SJSA1 (cell line): ENCODE measurements at places on chromosomes 7 and 10. TPM values are rescaled to one million over a fixed set of nuclear protein-coding genes. Genes with fewer than 3 reads are reported as not detected.

TRIM73 gene
- 0.39 and 0.75 TPM in 2 replicates for total RNA-seq

RHEB gene
- 203 and 290 TPM in 2 replicates for total RNA-seq

NANOS1 gene
- 0.71 and 2.7 TPM in 2 replicates for total RNA-seq

CRYGN gene
- not detected in 2 replicates for total RNA-seq

MEIG1 gene
- total RNA-seq, result not detected in 2 replicates

MCM10 gene
- 37.5 and 39.3 TPM in 2 replicates for total RNA-seq

GRCh38 chr10:49527850-49528249 lies 11.1 kb downstream of the ERCC6 start:
- H3K4me3 ChIP-seq, result no peak overlapping the region
- H3K27ac ChIP-seq, result no peak overlapping the region
- no peak for DNase-seq
- peaks cover 75% of the 10 kb centered on the region for H3K36me3 ChIP-seq
- H3K4me1 ChIP-seq, result no peaks in the 10 kb centered on the region

- H3K36me3 ChIP-seq, result no peaks in the 10 kb centered on the region
- H3K4me3 ChIP-seq, result peak overlapping the region; percentile 32
- no peak for DNase-seq
- H3K27me3 ChIP-seq, result peaks cover 80% of the 10 kb centered on the region
- peaks cover 29% of the 10 kb centered on the region for H3K4me1 ChIP-seq
- no peak overlapping the region for H3K27ac ChIP-seq
These were observed 5.2 kb upstream of the GATA3 start for GRCh38 chr10:8049045-8049864.

DNA sequence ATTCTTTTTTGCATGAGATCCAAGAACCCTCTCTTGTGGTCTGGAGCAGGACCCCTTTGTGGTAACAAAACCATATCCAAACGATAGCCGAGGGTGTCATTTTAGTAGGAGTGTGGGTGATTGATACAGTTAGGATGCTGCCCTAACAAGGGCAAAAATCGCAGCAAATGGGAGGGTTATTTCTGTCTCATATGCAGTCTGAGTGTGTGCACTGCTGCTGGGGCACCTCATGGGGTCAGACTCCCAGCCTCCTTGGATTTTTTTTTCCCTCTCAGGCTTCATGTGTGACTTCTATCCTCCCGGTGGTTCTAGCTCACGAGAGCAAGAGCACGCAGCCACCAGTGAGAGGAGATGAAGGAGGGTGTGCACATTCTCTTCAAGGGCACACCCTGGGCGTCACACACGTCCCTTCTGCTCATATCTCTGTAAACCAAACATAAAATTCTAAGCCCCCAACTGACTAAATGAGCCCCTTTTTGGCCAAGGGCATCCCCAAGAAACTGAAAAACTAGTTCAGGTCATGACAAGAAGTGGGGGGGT lies 28.6 kb upstream of the IL15RA start:
- H3K27ac ChIP-seq, result no peak overlapping the region
- no peak for DNase-seq
- peaks cover 6% of the 10 kb centered on the region for H3K27me3 ChIP-seq

- H3K4me1 ChIP-seq, result peaks cover 21% of the 10 kb centered on the region
- peaks cover 60% of the 10 kb centered on the region for H3K36me3 ChIP-seq
- H3K27me3 ChIP-seq, result no peaks in the 10 kb centered on the region
- no peak for DNase-seq
- H3K27ac ChIP-seq, result peak overlapping the region; percentile 18
These were observed 64.3 kb downstream of the EZH2 start for GRCh38 chr7:148819697-148820360.

- H3K36me3 ChIP-seq, result no peaks in the 10 kb centered on the region
- H3K27me3 ChIP-seq, result no peaks in the 10 kb centered on the region
- no peak overlapping the region for H3K4me3 ChIP-seq
- H3K27ac ChIP-seq, result no peak overlapping the region
These were observed 208.9 kb downstream of the TAX1BP1 start for GRCh38 chr7:27948861-27949260.

DNA sequence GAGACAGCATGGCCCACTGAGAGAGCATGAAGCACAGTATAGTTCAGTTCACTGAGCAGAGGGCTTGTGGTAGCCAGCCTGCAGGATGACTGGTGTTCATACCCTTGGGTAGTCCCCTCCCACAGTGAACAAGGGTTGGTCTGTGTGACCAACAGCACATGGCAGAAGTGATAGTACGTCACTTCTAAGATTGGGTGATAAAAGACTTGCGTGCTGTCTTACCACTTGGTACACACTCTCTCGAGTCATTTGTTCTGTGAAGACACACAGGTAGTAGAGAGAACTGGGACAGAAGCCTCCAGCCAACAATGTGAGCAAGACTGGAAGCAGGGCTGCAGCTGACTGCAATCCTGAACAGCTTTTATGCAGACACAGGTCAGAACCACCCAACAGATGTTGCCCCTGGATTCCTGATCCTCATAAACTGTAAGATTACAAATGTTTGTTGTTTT lies 14.6 kb downstream of the EPC1 start:
- no peak overlapping the region for H3K27ac ChIP-seq
- H3K4me1 ChIP-seq, result peaks cover 10% of the 10 kb centered on the region; the same call in 1 of the 2 replicates
- no peak overlapping the region for H3K4me3 ChIP-seq
- H3K27me3 ChIP-seq, result no peaks in the 10 kb centered on the region
- peaks cover 20% of the 10 kb centered on the region for H3K36me3 ChIP-seq

DNA sequence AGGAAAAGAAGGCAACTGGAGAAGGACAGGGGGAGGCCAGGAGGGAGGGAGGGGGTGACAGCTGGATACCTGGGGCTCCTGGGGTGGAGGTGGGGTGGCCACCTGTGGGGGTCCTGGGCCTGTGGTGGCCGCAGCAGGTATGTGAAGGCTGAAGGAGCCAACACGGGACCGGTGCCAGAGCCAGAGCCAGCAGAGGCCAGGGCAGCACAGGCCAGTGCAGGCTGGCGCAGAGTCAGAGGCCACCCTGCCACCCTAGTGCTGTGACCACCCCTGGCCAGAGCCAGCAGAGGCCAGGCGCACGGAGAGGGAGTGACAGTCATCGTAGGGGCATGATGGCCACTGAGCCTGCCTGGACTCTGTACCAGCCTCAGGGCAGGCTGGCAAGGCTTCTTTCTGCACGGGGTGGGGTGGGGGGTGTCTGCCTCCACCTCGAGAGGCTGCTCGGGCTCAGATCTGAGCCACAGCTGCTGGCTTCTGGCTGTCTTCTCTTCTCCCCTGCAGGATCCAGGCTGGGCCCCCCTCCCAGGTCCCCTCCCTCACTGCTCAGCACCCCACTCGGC lies 28.8 kb downstream of the YKT6 start:
- no peak for DNase-seq
- 0 out of 2 replicates have a peak, but pooled peaks cover 2% of the 10 kb centered on the region for H3K27me3 ChIP-seq
- H3K4me3 ChIP-seq, result no peak overlapping the region

- H3K36me3 ChIP-seq, result no peaks in the 10 kb centered on the region
- no peaks in the 10 kb centered on the region for H3K27me3 ChIP-seq
- H3K4me3 ChIP-seq, result no peak overlapping the region
These were observed 1090.6 kb upstream of the AUTS2 start for GRCh38 chr7:68507668-68508067.

DNA sequence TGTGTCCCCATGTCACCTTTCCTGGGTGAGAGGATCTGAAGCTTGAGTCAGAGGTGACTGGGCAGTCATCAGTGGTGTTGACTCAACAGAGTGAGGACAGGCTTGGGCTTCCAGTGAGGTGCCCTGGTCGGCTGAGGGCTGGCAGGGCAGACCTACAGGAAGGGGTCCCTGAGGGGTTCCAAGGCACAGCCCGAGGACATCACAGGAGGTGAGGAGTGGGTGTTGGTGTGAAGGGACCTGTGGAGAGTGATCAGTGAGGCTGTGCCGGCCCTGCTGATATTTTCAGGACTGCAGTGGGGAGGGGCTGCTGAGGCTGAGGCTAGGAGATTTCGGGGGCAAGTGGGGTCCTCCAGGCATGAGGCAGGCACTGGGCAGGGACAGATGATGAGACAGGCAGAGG lies 545.5 kb downstream of the TCERG1L start:
- no peaks in the 10 kb centered on the region for H3K4me1 ChIP-seq
- no peaks in the 10 kb centered on the region for H3K36me3 ChIP-seq
- no peak overlapping the region for H3K27ac ChIP-seq
- DNase-seq, result no peak
- H3K4me3 ChIP-seq, result no peak overlapping the region

DNA sequence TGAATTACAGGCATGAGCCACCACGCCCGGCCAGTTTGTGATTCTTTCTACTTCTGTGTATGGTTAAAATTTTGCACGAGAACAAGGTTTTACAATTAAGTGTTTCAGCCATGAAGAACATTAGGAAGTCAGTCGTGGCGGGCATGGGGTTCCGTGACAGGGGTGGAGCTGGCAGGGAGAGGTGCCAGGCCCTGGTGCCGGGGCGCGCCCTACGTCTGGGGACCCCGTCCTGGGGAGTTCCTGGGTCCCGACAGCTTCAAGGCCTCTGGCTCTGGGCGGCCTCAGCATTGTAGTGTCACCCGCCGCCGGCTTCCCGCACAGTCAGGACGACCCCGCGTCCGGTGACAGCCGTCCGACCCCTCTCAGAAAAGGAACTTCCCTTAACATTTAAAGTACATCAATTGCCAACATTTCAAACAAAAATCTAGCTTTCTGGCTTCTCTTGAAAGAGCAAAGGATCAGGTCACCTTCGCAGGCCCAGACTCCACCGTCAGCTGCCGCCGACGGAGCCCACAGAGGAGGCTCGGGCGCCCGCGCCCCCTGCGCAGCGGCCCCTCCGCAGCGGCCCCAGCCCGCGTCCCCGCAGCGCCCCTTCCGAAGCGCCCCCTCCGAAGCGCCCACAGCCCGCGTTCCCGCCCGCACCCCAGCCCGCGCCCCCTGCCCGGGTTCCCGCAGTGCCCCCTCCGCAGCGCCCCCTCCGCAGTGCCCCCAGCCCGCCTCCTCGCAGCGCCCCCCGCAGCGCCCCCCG lies 23.2 kb upstream of the MKI67 start:
- DNase-seq, result no peak
- no peak overlapping the region for H3K4me3 ChIP-seq
- no peaks in the 10 kb centered on the region for H3K36me3 ChIP-seq
- peaks cover 4% of the 10 kb centered on the region for H3K4me1 ChIP-seq

DNA sequence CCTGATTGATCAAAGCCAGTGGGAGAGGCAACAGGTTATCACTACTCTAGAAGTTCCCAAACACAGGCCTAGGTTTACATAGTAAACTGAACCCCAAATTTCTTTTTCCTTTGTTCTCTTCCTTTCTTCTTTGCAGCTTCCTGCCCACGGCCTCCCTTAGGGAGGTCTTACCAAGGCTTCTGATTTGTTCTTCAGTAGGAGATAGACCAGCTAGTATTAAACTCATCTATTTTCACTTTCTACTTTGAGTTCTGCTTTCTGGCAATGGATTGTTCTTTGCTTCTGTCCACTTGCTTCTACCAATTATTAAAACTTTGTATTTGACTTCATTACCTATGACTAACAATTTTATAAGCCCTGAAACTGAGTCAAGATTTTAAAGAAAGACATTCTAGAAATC lies 251.2 kb upstream of the FZD1 start:
- no peaks in the 10 kb centered on the region for H3K36me3 ChIP-seq
- no peak overlapping the region for H3K27ac ChIP-seq
- no peak for DNase-seq
- H3K4me3 ChIP-seq, result no peak overlapping the region

DNA sequence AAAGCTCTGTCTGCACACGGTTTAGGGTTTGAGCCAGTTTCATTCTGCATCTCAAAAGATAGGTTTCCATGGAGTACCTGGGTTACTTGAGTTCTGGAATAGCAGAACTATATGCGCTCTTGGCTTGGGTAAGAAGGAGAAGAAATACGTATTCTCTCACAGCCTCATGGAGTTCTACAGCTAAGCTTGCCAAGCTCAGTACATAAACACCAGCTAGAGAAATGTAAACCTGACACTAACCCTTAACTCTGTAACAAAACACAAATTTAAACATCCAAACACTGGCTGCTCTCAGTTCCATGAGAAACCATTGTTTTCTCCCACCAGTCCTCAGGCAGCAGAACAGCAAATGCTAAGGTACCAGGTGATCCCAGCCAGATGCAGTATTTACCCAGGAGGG lies 557.2 kb downstream of the INHBA start:
- no peaks in the 10 kb centered on the region for H3K36me3 ChIP-seq
- no peak for DNase-seq
- no peak overlapping the region for H3K4me3 ChIP-seq

GRCh38 chr10:110841767-110842267 lies 29.9 kb upstream of the PDCD4 start:
- peaks cover 8% of the 10 kb centered on the region; the same call in 1 of the 2 replicates for H3K36me3 ChIP-seq
- H3K4me1 ChIP-seq, result no peaks in the 10 kb centered on the region
- H3K27me3 ChIP-seq, result no peaks in the 10 kb centered on the region
- no peak overlapping the region for H3K27ac ChIP-seq
